ENCODE measurements at places on chromosomes 7 and 10.

DNA sequence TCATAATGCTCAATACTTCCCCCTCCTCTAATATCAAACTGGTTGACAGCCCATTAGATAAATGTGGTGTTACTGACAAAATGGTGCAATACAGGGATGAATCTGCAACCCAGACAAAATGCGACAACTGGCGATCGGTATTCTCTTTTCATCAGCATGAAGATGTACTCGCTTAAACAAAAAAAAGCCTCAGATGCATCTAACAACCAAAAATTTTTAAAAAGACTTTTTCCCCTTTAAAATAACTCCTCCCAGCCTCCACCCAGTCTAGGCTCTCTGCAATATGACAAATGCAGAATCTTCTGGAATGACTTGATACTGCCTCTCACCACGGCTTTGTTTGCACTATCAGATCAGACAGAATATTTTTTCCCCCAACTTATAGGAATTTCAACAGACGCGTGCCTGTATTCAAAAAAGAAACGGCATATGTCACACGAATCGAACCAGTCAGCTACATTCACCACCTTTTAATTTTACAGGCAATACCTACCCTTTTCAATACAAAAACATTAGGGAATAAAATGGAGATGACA, 1.2 kb downstream of the YWHAG start:
- DNase-seq = no peak

GRCh38 chr7:3089493-3089892, 45.8 kb upstream of the CARD11 start:
- DNase-seq = no peak

DNA sequence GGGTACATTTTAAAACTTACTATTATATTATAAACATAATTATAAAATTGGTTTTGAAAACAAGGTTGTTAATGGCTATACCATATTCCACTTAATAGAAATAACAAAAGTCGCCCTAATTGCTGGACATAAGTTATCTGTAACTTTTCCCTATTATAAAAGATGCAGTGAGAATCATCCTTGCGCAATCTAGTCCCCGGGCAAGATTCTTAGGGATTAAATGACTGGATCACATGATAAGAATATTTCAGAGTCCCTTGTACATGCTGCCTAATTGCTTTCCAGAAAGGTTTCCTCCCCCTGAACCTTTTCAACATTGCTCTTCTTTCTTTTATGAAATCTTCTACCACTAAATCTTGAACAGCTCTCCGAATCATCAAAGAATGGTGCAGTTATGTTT, 479.8 kb upstream of the MKI67 start:
- DNase-seq = no peak

GRCh38 chr7:106774768-106775551, 90.1 kb upstream of the PIK3CG start:
- no peak for DNase-seq

GRCh38 chr7:150450491-150451001, at the start of gene GIMAP8:
GIMAP8 (plus strand) TSS chr7:150450630; CDS start chr7:150466699, 16,069 bp downstream.
- DNase-seq = peak; percentile 45

- DNase-seq = no peak
Measured at GRCh38 chr7:92987095-92987494, 130.7 kb downstream of the SAMD9 start.

DNA sequence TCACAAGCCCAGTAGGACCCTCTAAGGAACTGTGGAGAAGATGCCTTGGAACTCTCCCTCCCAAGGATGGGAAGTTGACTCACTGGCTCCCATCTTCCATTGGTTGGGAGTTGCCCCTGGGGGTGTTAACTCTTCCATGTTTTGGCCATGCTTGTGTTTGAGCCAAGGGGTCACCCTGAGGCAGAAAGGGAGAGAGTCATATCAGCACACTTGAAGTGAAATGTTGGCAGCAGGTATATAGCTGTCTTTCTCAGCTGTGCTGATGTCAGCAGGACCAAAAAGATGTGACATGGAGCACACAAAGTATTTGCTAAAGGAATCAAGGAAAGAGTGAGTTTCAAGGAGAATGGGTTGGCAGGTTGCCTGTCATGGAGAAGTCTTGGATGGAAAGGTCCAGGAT, 359.4 kb downstream of the RPS24 start:
- no peak for DNase-seq

DNA sequence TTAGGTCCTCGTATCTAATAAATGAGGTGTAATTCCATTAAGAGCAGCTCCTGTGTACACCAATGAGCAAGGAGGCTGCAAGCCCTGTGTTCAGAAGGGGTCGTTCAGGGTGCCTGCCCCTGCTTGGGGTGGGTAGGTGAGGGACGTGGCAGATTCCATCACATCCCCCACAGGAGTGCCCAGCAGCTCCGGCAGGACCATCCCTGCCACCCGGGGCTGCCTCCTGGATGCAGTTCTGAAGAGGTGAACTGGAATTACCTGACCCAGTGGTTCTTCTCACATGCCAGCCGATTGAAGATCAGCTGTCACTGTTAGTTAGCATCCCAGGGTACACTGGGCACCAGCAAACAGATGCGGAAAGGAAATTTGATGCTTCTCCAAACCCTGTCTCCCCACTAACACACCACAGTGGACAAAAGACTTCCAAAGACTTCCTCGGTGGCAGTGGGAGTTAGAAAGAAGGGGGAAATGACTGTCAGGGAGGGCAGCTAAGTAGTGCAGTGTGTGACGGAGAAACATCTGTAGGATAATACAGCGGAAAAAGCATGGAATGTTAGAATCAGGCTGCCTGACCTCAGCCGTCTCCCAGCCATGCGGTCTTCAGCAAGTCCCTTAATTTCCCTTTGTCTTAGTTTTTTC, 313.6 kb upstream of the ZMIZ1 start:
- no peak for DNase-seq

- DNase-seq = no peak
Measured at GRCh38 chr7:52826515-52827265, 208.7 kb upstream of the POM121L12 start.

Data from mucosa of gallbladder (tissue), 1 donor.